H9 (cell line): ENCODE measurements at places on chromosomes 1 and 21.

GRCh38 chr1:147169840-147170674 lies 2.2 kb downstream of the PRKAB2 start:
- DNase-seq, result no peak

DNA sequence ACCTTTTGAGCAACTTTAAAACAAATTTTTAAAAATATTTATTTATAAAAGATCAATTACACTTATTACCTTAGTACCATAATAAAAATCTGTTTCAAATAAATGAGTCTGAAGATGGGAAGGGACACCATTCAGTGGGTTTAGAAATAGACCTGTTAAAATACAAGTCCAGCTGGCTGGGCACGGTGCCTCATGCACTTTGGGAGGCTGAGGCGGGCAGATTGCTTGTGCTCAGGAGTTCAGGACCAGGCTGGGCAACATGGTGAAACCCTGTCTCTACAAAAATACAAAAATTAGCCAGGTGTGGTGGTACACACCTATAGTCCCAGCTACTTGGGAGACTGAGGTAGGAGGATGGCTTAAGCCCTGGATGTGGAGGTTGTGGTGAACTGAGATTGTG lies 57.0 kb downstream of the ITSN1 start:
- DNase-seq, result no peak

- DNase-seq, result no peak
Measured at GRCh38 chr1:170854677-170855076, 80.7 kb upstream of the MROH9 start.

GRCh38 chr1:15696956-15697521 lies 12.9 kb downstream of the PLEKHM2 start:
- DNase-seq, result no peak

- no peak for DNase-seq
Measured at GRCh38 chr1:40039245-40039756, 1.2 kb upstream of the CAP1 start.

- DNase-seq, result no peak
Measured at GRCh38 chr1:189939967-189940366, 537.7 kb downstream of the BRINP3 start.

- DNase-seq, result no peak
Measured at GRCh38 chr1:229579059-229579673, 20.7 kb upstream of the ABCB10 start.

GRCh38 chr1:7781923-7782495 lies 2.1 kb upstream of the PER3 start:
- no peak for DNase-seq

- no peak for DNase-seq
Measured at GRCh38 chr1:38481871-38482826, 377.4 kb downstream of the RRAGC start.

GRCh38 chr21:39542736-39543135 lies 70.0 kb upstream of the B3GALT5 start:
- no peak for DNase-seq

DNA sequence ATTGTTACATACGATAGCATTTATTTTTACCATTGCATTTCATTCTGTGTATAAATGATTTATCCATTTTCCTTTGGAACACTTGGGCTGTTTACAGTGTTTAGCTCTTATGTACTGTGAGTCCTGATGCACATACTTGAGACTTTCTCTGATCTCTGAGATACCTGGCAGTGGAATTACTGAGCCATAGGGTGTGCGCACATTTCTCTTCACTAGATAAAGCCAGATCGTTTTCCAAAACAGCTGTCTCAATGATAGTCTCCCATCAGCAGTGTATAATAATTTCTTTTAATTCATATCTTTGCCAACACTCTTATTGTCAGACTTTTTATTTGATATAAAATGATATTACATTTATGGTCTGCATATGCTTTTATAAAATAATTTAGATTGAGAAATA lies 66.2 kb downstream of the VPS13D start:
- no peak for DNase-seq

GRCh38 chr1:167746013-167746672 lies 24.4 kb downstream of the MPZL1 start:
- no peak for DNase-seq

GRCh38 chr21:18007121-18007520 lies 188.0 kb upstream of the C21orf91 start:
- no peak for DNase-seq

DNA sequence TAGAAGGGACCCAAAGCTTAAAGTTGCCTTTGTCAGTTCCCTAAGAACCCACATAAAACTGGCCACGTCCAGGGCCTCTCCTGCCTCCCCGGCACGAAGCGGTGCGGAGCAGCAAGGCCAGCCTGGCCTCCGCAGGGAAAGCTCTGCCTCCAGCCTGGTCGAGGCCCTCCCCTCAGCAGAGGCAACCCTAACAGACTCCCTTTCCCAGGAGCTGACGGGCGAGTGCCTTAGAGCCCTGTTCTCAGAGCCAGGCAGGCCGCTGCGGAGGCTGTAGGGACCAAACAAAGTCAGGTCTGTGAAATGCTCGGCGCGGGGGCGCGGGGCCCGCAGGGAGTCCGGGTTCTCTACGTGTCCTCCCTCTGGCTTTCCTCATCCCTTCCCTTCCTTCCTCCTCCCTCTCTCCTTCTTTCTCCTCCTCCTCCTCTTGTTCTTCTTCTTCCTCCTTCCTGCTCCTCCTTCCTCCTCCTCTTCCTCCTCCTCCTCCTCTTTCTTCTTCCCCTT lies 40.7 kb downstream of the RIPK4 start:
- no peak for DNase-seq

DNA sequence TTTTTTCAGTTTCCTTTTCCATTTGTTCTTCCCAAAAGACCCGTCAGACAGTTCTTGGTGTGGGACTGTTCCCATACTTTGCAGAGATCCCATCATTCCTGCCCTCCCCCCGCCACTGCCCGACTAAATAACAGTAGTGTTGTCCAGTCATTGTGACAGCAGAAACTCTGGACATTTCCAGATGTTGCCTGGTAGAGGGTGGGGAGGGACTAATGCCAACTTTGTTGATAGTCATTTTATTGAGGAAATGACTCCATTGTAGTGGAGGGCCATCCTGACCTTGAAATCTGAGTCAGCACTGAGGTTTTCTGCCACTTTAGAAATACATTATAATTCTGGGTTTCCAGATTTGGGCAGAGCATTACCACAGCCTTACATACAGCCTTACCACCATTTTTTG lies 85.4 kb downstream of the CEP350 start:
- DNase-seq, result no peak

DNA sequence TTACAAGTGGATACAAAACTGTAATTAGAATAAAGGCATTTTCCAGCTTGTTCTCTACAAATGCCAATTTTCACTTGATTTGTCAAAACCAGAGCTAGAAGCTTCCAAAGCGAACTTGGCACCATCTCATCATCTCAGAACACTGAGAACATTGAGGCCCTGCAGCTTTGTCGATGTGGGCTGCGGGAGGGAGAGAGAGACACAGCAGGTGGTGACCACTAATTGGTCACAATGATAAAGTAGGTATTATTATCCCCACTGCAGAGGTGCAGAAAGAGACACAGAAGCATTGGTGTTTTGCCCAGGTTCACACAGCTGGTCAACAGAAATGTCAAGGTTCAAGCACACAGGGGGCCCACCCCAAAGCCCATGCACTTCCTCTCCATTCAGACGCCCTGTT lies 72.2 kb upstream of the KRTAP19-8 start:
- DNase-seq, result no peak

DNA sequence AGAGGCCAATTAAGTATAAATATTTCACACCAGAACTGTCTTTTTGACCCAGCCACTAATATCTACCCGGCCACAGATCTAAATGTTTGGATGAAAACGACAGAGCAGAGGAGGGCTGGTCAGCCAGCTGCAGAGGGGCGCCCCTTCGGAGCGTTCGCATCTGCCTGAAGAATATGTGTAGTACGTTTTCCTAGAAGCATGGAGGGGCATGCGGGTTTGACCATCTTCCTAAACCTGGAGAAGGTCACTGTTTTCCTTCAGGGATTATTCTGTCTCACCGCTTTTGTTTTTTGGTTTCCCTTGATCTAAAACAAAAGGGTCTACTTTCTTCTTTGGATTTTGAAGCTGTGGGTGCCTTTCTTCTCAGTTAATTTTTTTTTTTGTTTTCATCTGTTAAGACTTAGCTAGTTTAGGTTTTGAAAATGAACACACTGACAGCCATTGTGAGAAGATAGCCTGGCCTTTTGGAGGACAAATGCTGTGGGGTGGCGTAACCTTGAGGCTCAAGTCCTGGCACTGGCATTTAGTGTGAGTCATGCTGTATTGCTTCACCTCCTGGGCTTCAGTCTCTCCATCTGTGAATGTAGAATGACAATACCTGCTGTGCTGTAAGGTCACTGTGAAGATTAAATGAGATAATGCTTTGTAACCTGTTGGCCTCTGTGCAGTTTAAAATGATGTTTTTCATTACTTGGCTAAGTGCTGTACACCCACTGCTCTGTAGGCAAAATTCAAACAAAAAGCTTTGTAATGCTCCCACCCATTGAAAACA lies 74.1 kb upstream of the IRF2BP2 start:
- peak; percentile 53 for DNase-seq

GRCh38 chr1:26102119-26102518 lies 9.5 kb upstream of the PDIK1L start:
- no peak for DNase-seq

- no peak for DNase-seq
Measured at GRCh38 chr21:26098772-26099397, 71.7 kb downstream of the APP start.

- no peak for DNase-seq
Measured at GRCh38 chr1:165501970-165502348, 41.8 kb upstream of the LRRC52 start.

GRCh38 chr1:241934201-241934848 lies 23.2 kb upstream of the BECN2 start:
- peak; percentile 77 for DNase-seq

GRCh38 chr1:69377507-69377906 lies 190.2 kb upstream of the LRRC7 start:
- no peak for DNase-seq

GRCh38 chr1:99600782-99601181 lies 45.1 kb upstream of the PALMD start:
- DNase-seq, result no peak

- DNase-seq, result no peak
Measured at GRCh38 chr21:39022035-39022434, 161.2 kb downstream of the PSMG1 start.

DNA sequence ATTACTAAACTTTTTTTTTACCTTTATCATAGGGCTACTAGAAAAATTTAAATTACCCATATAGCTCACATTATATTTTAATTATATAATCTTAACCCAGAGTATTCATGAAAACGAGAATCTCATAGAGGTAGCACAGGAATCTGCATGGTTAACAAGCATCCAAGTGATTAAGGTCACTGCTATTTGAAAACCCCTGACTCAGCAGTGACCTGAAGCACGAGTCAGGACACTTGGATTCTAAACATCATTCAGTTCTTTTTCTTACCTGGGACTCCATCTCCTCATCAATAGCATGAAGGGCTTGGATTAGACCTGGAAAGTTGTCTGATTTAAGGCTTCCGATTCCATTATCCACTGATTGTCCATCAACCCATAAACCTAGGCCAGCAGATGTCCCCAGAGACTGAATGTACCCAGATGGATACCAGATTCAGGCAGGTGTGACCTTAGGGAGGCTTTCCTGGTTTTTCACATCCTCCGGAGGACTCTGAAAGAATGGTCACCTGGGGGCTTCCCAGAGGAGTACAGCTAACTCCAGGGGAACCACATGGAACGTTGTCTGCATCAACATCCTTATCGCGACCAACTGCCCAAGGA lies 174.3 kb downstream of the SETD4 start:
- DNase-seq, result no peak
